Stimulated activated CD4-positive, alpha-beta T cell treated with anti-CD3 and anti-CD28 coated beads, Interleukin-12 subunit alpha, Interleukin-12 subunit beta, amount 100 ng/mL, for 4 hours (primary cell): ENCODE measurements at places on chromosomes 7 and 10.

DNA sequence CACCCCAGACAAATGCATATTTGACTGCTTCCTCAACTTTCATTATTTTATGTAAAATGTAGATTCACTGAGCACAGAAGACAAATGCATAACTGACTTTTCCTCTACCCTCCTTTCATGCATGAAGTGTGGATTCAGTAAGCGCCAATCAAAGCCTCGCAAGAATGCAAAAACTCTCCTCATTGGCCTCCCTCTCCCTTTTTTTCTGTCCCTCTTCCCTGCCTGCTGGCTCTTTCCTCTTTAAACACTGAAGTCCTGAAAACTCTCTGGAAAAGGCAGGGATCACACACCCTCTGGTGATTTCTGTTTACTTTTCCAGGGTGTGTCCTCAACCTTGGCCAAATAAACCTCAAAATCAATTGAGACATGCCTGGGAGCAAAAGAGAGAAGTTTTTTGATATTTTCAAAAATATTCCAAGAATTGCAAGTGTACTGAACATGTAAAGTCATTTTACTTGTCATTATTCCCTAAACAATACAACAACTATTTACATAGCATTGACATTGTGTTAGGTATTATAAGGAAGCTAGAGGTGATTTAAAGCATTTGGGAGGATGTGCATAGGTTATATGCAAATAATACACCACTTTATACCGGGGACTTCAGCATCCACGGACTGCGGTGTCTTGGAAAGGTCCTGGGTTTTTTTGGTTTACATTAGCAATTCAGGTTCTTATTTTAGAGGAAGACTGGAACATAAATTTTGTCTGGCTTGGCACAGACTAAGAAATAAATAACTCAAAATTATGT, 71.4 kb downstream of the SEC61G start:
- DNase-seq: no peak

GRCh38 chr10:62694537-62695126, 109.9 kb upstream of the ADO start:
- no peak for DNase-seq

GRCh38 chr7:122543166-122543565, 155.8 kb downstream of the RNF133 start:
- no peak for DNase-seq

GRCh38 chr10:124653811-124654651, 90.1 kb downstream of the FAM53B start:
- no peak for DNase-seq

DNA sequence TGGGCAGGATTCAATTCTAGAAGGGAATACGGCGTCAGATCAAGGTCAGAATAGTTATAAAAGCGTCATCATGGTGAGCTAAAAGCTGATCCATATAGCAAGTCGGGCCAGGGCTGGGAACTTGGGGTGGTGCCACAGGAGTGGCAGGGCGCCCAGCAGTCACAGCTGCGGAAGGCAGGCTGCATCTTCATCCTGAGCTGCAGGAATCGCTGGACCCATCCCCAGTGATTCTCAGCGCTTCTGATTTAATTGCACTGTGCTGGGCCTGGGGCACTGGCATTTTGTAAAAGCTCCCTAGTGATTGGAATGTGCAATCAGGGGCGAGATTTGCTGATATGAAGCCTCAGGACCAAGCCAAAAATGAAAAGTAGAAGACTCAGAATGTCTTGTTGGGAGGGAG, 135.3 kb downstream of the CTTNBP2 start:
- no peak for DNase-seq

DNA sequence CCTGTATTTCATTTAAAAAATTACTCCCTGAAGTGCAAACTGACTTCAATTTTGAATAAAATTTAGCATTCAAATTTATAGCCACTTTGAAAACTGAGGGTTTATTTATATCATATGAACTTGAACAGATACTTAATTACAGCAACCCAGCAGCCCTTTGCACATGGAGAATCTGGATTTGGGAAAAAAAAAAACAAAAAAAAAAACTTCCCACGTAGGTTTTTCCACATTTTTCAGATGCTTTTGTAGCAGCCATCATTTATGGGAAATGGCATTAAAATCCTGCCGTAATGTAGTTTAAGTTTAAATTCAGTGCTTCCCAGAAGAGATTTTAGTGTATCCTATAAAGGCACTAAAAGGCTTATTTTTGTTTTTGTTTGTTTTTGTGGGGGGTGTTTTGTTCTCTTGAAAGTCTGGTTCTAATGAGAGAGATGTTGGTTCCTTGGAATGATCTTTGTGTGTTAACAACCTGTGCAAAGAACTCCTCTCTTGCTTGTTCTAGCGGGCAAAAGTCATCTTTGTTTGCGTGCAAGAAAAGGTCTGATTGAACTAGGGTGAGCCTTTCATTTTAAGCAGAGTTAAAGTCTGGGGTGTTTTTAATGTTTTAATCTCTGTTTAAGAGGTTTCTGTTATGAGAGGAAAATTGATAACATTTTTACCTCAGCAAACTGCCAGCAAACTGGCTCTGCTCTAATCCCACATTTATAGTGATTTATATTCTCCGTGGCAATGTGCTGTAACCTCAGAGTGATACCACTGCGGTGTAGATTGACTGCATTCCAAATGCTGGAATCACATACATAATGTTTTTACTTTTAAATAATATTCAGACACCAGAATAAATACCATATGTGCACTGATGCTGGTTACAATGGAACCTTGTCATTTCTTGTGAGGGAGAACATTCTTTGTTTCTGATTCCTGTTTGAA, 105.5 kb downstream of the WNT2 start:
- no peak for DNase-seq

DNA sequence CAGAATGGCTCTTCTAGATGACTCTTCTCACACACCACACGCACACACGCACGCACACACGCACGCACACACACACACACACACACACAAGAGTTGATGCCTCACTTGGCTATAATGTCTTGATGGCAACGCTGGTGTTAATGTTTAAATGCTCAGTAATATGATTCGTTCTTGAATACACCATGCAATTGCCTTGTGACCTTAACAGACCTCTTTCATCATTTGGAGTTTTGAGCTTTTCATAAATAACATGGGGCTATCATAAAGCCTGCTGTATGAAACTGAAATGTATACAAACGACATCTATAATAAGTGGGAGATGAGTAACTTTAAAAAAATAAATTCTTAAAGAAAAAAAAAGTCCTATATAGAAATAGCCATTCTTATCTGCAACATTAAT, 8.2 kb downstream of the JCAD start:
- no peak for DNase-seq

GRCh38 chr10:85858776-85859515, 507.6 kb downstream of the GRID1 start:
- no peak for DNase-seq

DNA sequence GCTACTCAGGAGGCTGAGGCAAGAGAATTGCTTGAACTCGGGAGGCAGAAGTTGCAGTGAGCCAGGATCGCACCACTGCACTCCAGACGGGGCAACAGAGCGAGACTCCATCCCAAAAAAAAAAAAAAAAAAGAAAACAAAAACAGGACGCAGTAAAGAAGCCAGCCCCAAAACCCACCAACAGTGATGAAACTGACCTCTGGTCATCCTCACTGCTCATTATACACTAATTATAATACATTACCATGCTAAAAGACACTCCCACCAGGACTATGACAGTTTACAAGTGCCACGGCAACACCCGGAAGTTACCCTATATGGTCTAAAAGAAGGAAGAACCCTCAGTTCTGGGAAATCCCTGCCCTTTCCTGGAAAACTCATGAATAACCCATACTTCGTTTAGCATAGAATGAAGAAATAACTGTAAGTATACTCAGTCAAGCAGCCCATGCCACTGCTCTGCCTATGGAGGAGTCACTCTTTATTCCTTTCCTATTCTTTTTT, 40.0 kb upstream of the EIF4H start:
- no peak for DNase-seq

GRCh38 chr10:132264306-132264950, 43.3 kb downstream of the STK32C start:
- DNase-seq: no peak

GRCh38 chr10:5344746-5345145, 20.0 kb upstream of the UCN3 start:
- no peak for DNase-seq

- no peak for DNase-seq
These were observed 332.0 kb upstream of the ZNF32 start for GRCh38 chr10:43980715-43981114.

GRCh38 chr10:86233131-86233530, 133.5 kb downstream of the GRID1 start:
- DNase-seq: no peak

DNA sequence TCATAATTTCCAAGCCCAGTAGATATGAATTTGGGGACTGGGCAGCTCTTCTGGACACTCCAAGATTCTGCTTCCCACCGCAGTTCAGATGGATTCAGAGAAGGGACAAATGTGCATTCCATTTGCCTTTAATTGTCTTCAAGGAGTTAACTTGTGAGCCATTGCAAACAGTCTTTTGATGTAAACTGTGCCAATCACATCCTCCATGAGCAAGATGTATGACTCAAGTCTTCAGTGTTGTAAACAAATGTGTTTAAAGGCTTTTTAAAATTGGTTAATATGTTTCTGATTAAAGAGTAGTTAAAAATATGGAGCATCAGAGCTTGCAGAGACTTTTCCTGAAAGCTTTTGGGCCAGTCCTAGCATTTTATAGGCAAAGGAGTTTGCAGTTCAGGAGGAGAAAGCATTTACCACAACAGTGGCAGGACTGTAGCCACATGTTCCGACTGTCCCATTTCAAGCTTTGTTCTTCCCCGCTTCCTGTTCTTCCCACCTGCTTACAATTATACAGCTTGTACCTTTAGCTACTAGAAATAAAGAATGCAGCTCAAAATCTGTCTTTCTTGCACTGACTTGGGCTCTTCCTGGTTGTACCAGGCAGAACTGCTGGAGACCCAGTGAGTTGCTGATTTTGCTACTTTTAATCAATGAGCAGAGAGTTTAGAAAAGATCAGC, 6.2 kb downstream of the SLC18A2 start:
- DNase-seq: no peak

DNA sequence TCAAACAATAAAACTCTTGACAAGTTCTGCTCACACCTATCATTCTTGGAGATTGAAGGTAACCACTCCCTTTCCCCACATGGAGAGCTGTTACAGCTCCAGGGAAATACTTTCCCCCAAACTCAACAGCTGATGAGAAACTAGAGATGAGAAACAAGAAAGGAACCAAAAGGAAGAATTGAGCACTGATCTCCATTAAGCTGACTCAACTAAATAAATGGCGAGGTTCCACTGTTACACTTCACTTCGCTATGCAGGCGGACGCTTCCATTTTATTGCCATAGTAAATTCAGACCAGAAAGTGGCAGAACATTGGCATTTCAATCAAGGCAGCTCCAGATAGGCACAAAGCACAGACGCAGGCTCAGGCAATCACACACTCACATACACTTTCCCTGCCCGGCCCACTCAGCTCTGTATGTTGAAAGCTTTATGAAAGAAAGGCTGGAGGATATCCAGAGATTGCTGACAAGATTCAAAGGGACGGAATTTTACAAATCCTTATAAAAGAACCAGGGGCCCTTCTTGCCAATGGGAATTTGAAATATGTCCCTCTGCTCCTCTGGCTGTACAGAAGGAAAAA, 11.5 kb upstream of the YAE1 start:
- no peak for DNase-seq

GRCh38 chr7:36760856-36761762, 36.8 kb upstream of the AOAH start:
- DNase-seq: no peak

DNA sequence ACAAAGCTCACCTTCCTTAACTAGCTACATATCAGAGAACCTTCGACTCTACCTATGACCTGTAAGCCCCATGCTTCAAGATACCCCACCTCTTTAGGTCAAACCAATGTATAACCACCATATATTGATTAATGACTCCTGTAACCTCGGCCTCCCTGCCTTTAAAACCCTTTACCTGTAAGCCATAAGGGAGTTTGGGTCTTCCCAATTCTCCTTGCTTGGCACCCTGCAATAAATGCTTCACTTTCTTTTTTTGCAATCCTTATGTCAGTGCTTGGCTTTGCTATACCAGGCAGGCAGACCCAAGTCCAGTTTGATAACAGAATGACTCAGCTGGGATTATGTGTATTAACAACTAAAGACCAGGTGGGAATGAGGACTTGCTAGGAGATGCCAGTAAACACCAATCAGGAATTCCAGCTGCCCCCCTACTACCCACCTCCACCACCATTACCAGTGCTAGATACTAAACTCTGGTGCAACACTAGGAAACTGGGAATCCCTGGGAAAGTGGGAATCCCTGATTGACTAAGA, 22.0 kb upstream of the SLC35G1 start:
- no peak for DNase-seq

DNA sequence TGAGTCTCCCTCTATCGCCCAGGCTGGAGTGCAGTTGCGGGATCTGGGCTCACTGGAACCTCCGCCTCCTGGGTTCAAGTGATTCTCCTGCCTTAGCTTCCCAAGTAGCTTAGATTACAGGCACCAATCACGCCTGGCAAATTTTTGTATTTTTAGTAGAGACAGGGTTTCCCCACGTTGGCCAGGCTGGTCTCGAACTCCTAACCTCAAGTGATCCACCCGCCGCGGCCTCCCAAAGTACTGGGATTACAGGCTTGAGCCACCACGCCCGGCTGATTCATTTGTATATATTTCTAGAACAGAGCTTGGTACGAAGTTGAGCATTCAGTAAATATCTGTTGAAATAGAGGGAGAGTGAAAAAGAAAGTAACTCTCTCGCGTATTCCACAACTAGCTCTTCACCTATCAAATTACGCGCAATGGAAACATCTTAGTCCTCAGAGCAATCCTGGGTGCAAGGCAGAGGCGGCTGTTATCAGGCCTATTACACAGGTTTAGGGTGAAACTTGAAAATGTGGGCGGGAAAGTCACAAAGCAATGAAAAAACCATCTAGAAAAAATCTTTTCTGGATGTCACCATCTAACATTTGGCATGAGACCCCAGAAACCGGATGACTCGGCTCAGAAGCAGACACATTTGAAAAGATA, 707 bp upstream of the GHITM start:
- peak; percentile 54 for DNase-seq

DNA sequence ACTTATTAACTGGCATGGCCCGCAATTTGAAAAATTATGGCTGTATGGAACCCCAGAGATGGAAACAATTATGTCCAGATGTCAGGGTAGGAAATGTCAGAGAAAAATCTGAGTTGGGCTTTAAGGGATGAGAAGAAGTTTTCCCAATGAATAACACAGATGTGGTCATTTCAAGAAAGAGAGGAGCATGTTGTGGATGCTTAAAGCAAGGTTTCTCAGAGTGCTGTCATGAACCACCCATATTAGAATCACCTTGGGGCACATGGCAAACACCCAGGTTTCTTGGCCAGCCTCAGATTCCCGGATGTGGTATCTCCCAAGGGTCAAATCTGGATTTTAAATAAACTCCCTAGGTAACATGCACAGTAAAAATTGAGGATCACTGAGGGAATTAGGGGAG, 43.6 kb downstream of the LAMB4 start:
- DNase-seq: no peak

DNA sequence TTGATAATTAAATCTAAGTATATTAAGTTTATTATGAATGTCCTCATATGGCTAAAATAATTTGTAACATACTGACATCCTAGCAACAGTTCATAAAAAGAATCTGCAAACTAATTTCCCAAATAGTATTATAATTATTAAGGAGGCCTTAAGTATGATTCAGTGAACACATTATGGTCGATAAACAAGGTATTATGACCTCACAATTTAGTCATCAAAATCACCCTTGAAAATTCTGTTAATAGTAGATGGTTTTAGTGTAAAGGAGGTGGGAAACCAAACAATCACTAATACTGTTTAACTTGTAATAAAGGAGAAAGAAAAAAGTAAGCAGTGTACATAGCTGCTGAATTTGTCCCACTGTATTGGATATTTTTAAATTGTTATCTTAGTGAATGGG, 2.1 kb downstream of the ETV1 start:
- no peak for DNase-seq
